ENCODE measurements at places on chromosomes 7 and 10.

DNA sequence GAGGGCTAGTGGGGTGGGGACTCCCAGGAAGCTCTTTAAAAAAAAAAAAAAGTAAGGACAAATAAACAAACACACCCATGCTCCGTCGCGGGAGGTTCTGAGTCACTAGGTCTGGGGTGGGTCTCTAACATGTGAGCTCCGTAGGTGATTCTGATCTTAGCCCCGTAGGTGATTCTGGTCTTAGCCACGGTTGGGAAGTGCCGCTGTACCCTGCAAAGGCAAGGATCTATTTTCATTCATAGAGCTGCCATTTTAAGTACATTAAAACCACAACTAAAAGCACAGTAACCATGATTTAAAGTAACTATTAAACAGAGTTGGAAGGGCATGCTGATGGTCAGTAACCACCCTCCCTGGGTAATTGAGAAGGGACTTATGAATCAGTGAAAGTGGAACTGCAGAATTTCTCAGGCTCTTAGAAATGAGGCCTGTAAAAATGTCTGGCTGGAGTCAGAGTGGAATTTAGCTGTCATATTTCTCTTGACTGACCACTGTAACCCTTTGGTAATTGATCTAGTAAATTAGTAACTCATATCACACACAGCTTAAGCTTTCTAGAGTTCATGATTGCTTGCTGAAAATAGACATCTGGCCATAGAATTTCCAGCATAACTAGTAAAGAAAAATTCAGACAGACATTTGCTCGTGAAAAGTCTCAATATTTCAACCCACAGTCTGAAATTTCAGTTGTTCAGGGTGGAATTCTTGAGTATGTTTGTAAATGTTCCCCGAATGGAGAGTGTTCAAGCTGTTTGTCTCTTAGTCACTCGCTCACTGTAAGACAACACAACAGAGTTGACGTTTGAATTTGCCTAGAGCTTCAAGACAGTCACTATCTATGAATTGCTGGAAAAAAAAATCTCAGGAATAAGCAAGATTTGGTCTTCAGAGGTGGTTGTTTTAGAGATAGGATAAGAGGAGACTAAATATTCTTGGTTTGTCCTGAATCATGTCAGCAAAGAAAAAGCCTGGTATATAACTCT, 34.2 kb upstream of the TCF7L2 start:
- DNase-seq, result no peak

- DNase-seq, result no peak
These were observed 752 bp downstream of the DRGX start for GRCh38 chr10:49394933-49395740.

DNA sequence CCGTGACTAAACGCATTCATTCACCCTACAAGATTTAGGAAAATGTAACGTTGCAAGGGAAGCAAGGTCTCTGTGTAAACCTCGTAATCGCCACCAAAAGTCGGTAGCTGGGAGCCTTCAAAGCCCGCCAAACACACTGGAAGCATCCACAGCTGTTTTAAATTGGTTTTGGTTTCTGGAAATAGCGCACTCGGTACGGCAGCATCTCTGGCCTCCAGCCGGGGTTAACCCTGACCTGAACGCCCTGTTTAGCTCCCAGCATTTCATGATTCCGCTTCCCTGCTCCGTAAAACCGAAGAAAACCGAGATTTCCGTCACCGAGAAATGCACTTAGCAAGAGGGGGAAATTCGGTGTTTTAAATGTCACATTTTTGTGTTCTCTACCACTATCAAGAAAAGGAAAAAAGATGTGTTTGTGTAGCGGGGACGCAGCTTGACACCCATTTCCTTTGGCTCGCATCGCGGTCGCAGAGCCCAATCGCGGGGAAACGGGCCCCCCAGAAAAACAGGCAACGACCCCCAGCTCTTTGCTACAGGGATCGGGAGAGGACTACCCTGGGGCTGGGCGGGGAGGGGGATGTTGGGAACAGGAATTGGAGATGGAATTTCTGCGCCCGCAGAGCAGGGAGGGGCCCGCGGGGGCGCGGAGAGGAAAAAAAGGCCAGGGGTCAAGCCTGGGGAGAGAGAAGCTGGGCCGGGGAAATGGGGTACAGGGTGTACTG, 646 bp downstream of the SGCE start:
- no peak for DNase-seq

GRCh38 chr7:36155811-36156361, 2.8 kb downstream of the EEPD1 start:
- no peak for DNase-seq

GRCh38 chr10:32054094-32054493, 2.1 kb downstream of the KIF5B start:
- DNase-seq, result no peak

DNA sequence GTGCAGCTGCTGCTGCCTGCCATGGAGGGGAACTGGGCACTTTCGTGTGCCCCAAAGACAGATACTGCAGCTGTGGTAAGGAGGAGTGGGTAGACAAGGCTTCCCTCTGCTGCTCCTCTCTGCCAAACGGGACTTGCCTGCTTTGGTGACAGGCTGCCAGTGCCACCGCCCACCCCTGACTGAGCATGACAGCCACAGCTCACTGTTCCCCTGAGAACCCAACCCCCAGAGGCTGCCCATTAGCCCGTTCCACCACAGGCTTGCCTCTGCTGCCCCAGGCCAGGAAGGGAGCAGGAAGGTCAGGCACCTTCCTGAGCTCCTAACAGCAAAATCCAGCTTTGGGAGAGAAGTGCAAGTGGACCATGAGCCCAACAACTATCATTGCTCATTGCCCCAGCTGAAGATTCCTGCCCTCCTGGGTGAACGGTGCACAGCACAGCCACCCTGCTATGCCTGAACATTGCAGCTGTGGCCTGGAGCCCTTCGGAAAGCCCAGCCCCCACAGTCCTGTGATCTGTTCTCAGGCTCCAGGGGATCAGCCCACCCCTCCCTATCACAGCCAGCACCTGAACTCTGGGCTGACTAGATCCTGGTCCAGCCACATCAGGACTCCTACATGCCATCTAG, 58.7 kb upstream of the ANTXRL start:
- DNase-seq, result no peak

- DNase-seq, result no peak
These were observed 105.5 kb downstream of the GALNT11 start for GRCh38 chr7:152130658-152131590.

GRCh38 chr7:151756076-151756731, 120.7 kb downstream of the PRKAG2 start:
- no peak for DNase-seq

DNA sequence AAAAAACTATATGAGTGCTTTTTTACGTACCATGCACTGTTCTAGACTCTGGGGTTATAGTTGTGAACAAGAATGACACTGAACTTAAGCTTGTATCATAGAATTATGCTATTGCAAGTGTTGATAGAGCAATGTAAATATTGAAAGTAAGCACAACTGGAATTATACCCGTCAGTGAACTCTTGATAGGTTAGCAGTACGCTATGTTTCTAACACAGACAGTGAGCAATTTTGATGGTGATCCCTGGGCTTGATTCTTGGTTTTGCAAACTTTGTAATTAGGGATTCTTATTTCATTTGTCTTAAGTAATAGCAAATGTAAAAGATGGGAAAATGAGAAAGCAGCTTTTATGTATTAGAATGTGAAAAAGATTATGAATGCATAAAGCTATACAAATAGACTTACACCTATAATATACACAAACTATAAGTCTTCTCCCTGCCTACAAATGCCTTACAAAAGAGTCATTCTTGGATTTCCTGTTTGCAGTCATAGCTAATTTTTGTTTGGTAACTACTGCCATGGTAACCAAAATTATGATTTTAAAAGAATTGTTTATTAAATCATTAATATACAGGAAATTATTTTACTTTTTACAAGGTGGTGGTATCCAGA, 6.7 kb downstream of the TES start:
- DNase-seq, result no peak

GRCh38 chr7:1873857-1874589, 203.9 kb downstream of the ELFN1 start:
- no peak for DNase-seq

DNA sequence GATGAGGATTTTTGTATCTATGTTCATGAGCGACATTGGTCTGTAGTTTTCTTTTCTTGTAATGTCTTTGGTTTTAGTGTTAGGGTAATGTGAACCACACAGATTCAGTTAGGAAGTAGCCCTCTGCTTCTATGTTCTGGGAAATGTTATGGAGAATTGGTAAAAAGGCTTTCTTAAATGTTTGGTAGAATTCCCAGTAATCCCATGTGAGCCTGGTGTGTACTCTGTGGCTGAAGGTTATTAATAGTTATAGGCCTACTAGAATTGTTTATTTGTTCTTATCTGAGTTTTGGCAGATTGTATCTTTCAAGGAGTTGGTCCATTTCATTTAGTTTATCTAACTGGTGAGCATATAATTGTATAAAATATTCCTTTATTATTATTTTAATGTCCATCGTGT, 484.6 kb upstream of the GHITM start:
- no peak for DNase-seq

GRCh38 chr7:20470726-20471125, 140.0 kb downstream of the ITGB8 start:
- no peak for DNase-seq

- DNase-seq, result no peak
These were observed 58.4 kb downstream of the VOPP1 start for GRCh38 chr7:55513868-55514267.

GRCh38 chr10:1120801-1121211, 64.6 kb downstream of the WDR37 start:
- no peak for DNase-seq

- no peak for DNase-seq
These were observed 55.0 kb upstream of the LBX1 start for GRCh38 chr10:101284101-101284743.

- DNase-seq, result no peak
These were observed 308.4 kb downstream of the C7orf25 start for GRCh38 chr7:42603496-42603895.

- DNase-seq, result no peak
These were observed 9.9 kb upstream of the PPP1R9A start for GRCh38 chr7:94897541-94897940.

- DNase-seq, result no peak
These were observed 37.3 kb upstream of the AKR1C2 start for GRCh38 chr10:5040781-5041470.

- DNase-seq, result no peak
These were observed 66.6 kb downstream of the ABCC2 start for GRCh38 chr10:99849057-99849456.

DNA sequence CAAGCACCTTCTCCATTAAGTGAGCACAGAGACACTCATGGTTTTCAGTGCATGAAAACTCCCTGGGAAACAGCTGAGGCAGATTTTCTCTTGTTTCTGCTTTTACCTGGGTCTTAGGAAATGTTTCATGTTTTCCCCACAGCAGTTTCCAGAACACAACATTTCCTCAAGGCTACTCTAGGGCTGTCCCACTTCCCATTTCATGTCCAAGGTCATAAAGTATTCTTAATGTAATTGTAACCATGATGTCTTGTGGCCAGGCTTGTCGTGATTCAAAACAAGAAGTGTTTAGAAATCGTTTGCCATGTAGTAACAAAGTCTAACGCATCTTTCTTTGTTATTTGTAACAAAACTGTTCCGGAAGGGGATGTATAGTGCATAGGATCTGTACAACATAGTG, 83.8 kb upstream of the NRP1 start:
- DNase-seq, result no peak

DNA sequence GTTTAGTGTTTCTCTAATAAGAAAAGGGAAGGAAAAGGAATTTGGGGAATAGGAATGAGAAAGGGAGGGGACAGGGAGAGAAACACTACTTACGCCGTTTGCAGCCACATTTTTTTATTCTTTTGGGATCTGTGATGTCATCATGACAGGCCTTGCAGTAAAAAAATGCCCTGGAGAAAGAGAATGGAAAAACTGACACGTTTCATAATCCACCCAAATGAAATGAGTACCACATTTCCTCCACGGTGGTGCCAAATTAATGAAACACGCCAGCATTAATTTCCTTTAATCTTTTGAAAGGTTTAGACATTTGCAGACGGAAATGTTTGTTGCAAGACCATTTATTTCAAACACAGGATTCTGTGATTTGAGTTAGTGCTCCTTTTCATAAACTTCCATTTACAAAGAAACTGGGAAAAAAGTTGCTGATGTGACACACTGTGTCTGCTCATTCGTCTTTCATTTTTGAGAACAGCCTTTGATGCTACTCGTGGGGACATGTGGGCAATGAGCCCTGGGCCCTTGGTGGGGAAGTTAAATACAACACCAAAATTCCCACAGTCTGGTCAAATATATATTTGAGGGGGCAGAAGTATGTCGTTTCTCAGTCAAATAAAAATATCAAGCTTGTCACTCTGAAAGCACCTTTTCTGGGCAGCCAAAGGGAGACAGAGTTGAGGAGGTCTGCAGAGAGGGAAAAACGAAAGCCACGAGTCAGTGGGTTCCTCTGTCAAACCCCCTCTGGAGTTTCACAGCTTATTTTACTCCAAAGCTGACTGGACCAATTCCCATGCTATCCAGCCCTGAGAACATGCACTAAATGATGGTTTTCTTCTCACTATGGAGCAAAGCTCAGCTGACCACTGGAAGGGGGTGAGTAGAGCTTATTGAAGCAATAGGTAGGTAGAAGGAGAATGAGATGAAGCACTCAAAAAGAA, 625.5 kb downstream of the KCNMA1 start:
- no peak for DNase-seq

Data from stimulated activated CD8-positive, alpha-beta memory T cell treated with anti-CD3 and anti-CD28 coated beads, Interleukin-7, amount 100 ng/mL, for 24 hours (primary cell).